ENCODE measurements at places on chromosomes 16 and 17.

DNA sequence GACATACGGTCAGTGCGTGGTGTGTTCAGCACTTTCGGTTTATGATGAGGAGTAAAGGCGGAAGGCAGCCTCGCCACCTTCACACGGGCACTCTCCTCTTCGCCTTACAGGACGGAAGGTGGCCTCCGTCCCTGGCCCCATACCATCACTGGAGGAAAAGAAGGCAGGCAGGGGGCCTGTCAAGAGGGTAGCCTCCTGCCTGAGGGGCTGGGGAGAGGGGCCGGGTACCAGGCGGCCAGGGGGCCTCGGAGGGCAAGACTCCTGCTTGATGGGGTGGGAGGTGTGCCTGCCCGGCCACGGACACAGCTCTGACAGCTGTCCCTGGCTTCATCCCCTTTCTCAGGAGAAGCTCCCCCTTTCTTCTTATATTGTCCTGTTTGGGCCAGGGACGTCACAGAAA, 15.6 kb upstream of the SLC38A8 start:
- no peak for DNase-seq

GRCh38 chr17:38343608-38344419, at the start of gene GPR179:
Gene GPR179, minus strand, starts transcription at chr17:38343956. Its CDS starts 167 bp downstream, at chr17:38343789.
- no peak for DNase-seq

GRCh38 chr17:15432807-15433611, 34.4 kb downstream of the CDRT4 start:
- DNase-seq = no peak

GRCh38 chr16:25996052-25996451, 304.3 kb downstream of the HS3ST4 start:
- DNase-seq = no peak

DNA sequence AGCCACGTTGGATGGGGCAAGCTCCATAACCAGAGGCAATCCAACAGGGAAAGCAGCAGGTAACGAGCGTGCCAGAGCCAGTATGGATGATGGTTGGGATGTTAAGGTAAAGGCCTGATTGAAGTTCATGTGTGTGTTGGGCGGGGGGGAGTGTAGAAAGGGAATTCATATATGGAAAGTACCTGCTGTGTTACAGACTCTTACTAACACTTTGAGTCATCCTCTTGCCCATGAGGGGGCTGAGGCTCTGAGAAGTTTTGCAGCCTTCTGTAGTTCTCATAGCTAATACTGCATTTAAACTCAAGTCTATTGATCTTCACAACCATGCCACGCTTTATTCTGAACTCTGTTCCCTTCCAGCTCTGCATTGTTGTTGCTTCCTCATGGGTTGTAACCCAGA, 28.5 kb downstream of the SYCE1L start:
- no peak for DNase-seq

- DNase-seq = no peak
These were observed 1.1 kb upstream of the DBNDD1 start for GRCh38 chr16:90020260-90020837.

GRCh38 chr16:58266336-58266735, 28.5 kb downstream of the PRSS54 start:
- DNase-seq = no peak

DNA sequence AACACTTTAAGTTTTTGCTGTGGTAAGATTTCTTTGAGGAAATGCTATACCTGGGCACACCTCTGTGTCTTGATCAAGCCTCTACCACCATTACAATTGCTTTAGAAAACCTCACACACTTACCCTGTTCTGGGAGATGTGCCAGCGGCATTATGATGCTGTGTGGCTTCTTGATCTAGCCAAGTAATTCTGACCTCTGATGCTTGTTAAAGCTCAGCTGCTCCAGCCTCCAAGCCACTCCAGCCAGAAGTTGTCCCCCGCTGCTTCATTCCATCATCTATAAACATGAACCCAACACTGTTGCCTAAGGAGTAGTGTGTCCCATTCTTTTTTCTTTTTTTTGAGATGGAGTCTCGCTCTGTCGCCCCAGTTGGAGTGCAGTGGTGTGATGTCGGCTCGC, 60.1 kb downstream of the CYLD start:
- DNase-seq = no peak

- no peak for DNase-seq
These were observed 32.9 kb downstream of the DYNLRB2 start for GRCh38 chr16:80573700-80574120.

GRCh38 chr16:78473031-78473699, 373.7 kb downstream of the WWOX start:
- DNase-seq = no peak

DNA sequence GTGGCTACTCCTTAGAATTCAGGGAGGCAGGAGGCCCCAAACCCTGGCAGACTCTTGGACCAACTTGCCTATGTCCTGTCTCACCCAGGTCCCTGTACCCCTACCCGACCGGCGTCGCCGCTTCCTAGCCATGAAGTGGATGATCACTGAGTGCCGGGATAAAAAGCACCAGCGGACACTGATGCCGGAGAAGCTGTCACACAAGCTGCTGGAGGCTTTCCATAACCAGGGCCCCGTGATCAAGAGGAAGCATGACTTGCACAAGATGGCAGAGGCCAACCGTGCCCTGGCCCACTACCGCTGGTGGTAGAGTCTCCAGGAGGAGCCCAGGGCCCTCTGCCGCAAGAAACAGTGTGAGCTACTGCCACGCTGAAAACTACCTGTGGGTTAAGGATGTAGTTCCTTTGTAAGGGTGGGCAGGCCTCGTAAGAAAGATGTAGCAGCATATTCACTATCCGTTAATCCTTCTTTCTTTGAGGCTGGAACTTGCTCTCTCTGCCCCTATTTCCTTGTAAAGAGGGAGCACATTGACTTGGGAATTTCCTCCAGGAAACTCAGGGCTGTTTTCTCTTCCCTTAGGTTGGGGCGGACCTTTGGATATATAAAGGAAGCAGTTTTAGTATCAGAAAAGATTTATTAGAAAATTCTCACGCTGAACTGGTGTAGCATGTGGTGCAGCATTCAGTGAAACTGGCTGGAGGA, 4.1 kb downstream of the MRPS7 start:
- no peak for DNase-seq

- DNase-seq = no peak
These were observed 2.2 kb upstream of the PELP1 start for GRCh38 chr17:4706121-4706520.

DNA sequence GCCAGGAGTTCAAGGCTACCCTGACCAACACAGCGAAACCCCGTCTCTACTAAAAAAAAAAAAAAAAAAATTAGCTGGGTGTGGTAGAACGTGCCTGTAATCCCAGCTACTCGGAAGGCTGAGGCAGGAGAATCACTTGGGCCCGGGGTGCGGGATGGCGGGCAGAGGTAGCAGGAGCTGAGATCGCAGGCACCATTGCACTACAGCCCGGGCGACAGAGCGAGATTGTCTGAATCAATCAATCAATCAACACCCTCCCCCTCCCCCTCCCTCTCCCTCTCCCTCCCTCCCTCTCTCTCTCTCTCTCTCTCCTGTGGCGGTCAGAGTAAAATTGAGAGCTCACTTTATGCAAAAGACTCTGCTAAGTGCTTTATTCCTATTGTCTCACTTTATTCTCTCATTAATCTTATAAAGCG, 1.2 kb downstream of the HSDL1 start:
- DNase-seq = no peak

- no peak for DNase-seq
These were observed 3.8 kb downstream of the IGF2BP1 start for GRCh38 chr17:49000943-49001342.

GRCh38 chr17:32882734-32883133, 5.8 kb upstream of the MYO1D start:
- DNase-seq = no peak

DNA sequence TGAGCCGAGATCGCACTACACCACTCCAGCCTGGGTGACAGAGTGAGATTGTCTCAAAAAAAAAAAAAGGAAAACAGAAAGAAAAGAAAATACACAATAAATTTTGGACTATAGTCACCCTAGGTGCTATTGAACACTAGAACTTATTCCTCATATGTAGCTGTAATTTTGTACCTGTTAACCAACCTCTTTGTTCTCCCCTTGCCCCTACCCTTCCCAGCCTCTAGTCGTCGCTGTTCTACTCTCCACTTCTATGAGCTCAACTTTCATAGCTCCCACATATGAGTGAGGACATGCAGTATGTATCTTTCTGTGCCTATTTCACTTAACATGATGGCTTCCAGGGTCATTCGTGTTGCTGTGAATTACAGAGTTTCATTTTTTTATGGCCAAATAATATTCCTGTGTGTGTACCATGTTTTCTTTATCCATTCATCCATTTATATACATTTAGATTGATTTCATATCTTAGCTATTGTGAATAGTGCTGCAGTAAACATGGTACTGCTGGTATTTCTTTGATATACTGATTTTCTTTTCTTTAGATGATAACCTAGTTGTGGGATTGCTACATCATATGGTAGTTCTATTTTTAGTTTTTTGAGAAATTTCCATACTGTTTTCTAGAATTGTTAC, 28.3 kb downstream of the VPS35L start:
- peak; percentile 30 for DNase-seq

- peak; percentile 99 for DNase-seq
These were observed at the start of gene RAB40C for GRCh38 chr16:589658-590187. Gene RAB40C, plus strand, starts transcription at chr16:590066. Its CDS starts 226 bp downstream, at chr16:590292.

- no peak for DNase-seq
These were observed 3.0 kb upstream of the PPY start for GRCh38 chr17:43945074-43945829.

- no peak for DNase-seq
These were observed 129.0 kb downstream of the CCDC182 start for GRCh38 chr17:57615836-57616757.

- DNase-seq = no peak
These were observed 151.5 kb downstream of the AATF start for GRCh38 chr17:37100231-37100630.

DNA sequence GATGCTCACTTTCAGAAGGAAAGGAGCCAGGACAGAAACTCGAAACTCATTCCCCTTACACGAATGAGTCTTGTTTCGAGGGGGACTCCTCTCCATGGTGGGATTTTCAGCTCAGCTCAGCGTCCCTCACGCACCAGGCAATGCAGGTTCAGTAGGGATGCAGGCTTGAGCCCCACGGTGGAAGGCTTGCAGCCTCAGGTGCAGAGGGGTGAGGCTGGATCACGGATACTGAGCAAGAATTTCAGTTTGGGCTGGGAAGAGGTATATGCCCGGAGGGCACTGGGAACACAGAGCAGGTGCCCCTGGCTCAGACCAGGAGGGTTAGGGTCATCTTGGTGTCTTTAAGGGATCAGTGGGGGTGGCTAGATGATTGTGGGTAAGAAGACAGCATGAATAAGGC, 344.9 kb upstream of the TNRC6C start:
- DNase-seq = no peak

GRCh38 chr16:3665508-3665907, 11.0 kb downstream of the DNASE1 start:
- peak; percentile 62 for DNase-seq

DNA sequence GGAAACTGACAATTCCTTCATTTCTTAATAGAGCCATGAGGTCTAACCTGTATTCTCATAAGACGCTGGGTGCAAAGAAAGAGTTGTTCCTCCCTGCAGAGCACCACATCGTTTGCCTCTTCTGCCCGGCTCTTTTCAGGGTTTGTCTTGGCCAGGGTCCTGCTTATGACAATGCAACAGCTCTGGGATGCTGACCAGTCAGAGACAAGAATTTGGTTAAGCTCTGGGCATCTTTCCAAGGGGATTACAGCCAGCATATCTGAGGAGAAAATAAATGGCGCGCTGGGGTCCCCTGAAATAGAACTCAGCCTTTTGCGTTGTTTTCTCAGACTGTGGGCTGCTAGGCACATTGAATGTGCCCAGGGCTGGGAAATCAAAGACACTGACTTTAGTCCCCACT, 128.6 kb downstream of the SHISA6 start:
- no peak for DNase-seq

- no peak for DNase-seq
These were observed 14.1 kb downstream of the DLG4 start for GRCh38 chr17:7205561-7205960.

DNA sequence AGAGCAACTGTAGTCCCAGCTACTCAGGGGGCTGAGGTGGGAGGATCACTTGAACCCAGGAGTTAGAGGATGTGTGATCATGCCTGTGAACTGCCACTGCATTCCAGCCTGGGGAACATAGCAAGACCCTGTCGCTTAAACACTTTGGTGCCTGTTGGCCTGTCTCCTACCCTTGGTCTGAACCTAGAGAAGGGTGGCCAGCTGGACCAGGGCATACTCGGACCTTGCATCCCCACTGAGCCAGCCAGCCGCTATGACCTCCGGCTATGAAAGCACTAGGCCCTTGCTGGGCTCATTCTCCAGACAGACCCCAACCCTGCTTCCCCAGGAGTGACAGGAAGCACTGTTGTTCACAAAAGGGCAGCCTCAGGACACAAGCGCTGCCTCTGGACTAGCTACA, 4.6 kb downstream of the IFT20 start:
- DNase-seq = no peak

DNA sequence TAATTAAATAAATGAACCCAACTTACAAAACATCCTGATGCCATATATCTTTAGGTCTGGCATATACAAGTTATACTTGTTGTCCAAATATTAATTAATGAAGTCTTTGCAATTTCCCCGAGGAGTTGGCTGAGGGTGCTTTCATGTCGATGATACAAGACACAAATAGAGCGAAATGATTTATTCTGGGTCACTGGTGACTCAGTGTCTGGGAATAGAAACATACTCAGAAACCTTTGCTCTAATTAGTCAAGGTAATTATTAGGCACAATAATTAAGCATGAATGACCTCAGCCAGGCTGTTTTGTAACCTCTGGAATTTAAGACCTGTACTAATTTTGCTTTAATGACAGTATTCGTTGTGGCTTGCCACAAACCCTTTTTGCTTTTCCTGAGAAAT, 37.0 kb upstream of the HAPSTR1 start:
- DNase-seq = no peak

- DNase-seq = no peak
These were observed 80.0 kb downstream of the CPPED1 start for GRCh38 chr16:12723681-12724080.

DNA sequence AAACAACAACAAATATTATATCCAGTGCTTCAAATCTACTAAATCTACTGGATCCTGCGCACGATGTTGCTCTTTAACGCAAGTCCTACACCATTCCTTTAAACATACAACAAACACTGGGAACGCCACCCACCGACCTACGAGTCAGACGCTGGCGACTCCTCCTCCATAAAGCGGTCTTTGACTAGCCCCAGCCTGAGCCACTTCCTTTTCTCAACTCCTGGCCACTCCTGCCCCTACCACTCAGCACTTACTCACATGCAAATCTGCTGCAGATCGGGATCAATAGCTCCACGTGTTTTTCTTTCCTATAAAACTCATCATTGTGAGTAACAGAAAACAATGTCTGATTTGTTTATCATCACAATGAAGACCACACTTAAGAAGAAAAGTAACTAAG, 32.8 kb upstream of the MNT start:
- DNase-seq = no peak

All from CD4-positive, alpha-beta T cell treated with Interleukin-17A for 4 hours (primary cell).